ENCODE measurements at places on chromosomes 2 and 18.

DNA sequence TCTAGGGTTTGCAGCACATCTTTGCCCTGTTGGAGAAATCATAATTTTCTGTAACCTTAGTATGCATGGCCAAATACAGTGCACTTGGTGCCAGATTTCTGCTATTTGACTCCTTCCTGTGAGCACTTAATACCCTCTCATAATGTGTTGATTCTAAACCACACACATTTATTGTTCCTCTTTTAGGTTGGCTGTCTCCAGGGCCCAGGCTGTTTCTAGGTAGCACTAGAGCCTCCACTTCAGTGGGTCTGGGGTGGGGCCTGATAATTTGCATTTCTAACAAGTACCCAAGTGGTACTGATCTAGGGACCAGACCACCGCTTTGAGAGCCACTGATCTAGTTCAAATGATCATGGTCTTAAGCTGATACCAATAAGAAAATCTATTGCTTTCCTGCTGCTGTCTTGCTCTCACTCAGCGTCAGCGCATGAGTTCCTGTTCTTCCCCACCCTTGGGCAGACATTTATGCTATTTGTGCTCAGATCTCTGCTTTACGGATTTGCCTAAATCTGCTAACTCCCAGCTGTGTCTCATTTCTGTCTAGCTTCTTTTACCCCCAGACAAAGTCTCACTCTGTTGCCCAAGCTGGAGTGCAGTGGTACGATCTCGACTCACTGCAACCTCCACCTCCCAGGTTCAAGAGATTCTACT, 7.4 kb downstream of the PTRHD1 start:
- no peak for DNase-seq

GRCh38 chr18:5890331-5891183, 4.8 kb downstream of the TMEM200C start:
- no peak for DNase-seq

- no peak for DNase-seq
Observed at GRCh38 chr2:35831385-35831784, 524.2 kb upstream of the CRIM1 start.

GRCh38 chr2:99640635-99641151, 150.9 kb upstream of the REV1 start:
- DNase-seq: no peak

DNA sequence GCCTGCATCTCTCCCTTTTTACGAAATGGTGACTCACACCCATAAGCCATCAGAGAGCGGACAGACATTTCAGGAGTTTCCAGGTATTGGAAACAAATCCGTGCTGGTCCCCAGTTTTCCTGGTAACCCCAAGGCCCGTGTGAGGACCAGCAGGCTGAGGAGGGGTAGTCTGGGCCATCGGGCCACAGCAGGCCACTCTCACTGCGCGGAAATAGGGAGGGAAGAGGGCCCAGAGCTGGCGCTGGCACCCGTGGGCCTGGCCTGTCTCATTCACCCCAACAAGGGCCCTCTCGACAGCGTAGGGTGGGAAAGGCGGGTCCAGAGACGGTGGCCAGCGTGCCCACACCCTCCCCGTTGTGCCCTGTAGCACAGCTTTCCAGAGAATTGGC, 13.7 kb upstream of the FAHD2A start:
- no peak for DNase-seq

DNA sequence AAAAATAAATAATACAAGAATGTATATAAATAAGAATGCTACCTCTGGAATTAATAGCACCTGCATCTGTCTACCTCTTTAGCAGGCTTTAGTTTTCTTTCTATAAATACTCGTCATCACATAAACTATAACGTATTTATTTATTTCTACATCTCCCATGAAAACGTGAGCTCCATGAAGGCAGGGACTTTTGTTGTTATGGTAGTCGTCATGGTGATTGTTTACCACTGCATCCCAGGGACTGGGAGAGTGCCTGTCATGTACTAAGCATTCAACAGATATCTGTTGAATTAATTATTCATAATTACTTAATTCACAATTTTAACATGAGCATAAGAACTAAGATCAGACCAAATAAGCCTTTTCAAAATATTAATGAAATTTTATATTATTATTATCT, 386.6 kb downstream of the NRXN1 start:
- no peak for DNase-seq

- no peak for DNase-seq
Observed at GRCh38 chr2:151481744-151482143, 72.0 kb downstream of the RIF1 start.

GRCh38 chr2:136032192-136032591, 46.8 kb upstream of the DARS1 start:
- DNase-seq: no peak

- DNase-seq: no peak
Observed at GRCh38 chr2:56008661-56009431, 85.3 kb upstream of the EFEMP1 start.

DNA sequence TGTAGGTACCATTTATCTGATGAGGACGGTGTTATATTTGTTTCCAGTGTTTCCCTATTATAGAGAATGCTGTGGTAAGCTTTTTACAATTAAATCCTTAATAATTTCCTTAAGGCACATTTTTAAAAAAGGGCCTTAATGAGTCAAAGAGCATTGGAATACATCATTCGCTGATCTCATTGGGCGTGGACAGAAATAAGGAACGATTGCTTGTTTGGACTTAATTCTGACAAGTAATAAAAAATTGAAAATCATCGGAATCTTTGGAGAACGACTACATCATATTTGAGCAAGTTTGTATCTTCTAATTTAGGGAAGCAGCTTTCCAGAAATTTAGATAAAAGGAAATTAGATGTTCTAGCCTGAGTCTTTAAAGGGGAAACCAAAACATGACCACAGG, 11.3 kb downstream of the AGPS start:
- DNase-seq: no peak

All from T-helper 22 cell (primary cell).